ENCODE measurements at places on chromosomes 1 and 21.

GRCh38 chr1:32746130-32746529, 43.6 kb upstream of the SYNC start:
- no peak for DNase-seq

DNA sequence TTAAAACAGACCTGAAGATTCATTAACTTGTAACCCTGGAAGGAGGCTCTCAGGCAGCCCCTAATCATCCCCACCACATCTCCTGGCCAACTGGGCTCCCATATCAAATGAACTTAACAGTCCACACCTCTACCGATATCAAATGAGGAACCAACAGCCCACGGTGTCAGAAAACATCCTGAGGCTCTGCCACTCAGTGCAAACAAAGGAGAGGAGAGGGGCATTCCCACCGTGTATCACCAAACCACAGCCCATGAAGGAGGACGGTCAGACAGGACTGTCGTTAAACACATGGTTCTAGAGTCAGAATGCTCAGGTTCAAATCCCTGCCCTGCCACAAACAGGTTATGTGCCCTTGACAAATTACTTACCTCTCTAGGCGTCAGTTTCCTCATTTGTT, 52.5 kb downstream of the ERI3 start:
- no peak for DNase-seq

DNA sequence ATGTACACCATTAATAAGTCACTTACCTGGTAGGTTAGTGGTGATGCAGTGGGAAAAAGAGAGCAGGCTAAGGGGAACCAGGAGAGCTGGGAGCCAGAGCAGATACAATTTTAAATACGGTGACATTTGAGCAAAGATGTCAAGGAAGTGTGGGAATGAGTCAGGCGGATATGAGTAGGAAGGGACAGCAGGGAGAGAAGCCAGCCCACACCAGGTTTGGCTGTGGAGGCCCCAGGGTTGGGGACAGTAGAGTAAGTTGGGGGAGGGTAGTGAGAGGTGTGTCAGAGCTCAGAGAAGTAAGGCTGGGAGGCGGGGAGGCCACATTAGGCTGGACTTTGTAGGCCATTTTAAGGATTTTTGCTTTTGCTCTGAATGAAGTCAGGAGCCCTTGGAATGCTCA, 482.0 kb downstream of the DISC1 start:
- DNase-seq = no peak

DNA sequence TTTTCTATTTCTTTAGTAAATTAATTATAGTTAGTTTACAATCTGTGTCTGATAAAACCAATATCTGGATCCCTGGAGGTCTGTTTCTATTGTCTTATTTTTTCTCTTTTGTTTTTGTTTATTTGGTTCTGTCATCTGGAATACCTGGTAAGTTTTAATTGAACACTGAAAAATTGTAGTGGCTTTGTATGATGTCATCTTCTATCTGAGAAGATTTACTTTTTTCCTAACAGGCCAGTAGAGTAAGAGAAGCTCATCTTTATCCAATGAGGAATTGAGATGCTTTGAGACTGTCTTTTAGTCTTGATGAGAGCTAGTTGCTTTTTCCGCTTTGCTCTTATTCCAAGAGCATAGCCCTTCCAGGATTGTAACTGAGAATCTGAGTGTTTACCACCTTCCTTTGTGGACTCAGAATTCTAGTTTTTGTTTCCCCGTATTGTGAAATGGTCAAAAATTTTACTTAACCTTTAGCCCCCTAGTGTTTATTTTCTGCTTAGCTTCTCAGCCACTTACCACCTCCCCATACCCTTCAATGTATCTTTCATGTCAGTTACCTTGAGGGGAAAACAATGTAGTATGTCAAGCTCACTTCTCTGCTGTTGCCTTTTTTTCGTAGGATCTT, 25.0 kb downstream of the PTGFRN start:
- DNase-seq = no peak

GRCh38 chr1:59350521-59350920, 53.6 kb downstream of the FGGY start:
- DNase-seq = no peak

GRCh38 chr1:151814971-151815545, 9.8 kb upstream of the LINGO4 start:
- no peak for DNase-seq

Data from GDM1 (cell line).